CD4-positive, alpha-beta T cell (primary cell): ENCODE measurements at places on chromosomes 16 and 17.
A peak's percentile ranks its signal among the peaks of the same experiment; 100 is the strongest.

GRCh38 chr16:2429771-2430663 lies 770 bp downstream of the CCNF start:
- no peak for DNase-seq

DNA sequence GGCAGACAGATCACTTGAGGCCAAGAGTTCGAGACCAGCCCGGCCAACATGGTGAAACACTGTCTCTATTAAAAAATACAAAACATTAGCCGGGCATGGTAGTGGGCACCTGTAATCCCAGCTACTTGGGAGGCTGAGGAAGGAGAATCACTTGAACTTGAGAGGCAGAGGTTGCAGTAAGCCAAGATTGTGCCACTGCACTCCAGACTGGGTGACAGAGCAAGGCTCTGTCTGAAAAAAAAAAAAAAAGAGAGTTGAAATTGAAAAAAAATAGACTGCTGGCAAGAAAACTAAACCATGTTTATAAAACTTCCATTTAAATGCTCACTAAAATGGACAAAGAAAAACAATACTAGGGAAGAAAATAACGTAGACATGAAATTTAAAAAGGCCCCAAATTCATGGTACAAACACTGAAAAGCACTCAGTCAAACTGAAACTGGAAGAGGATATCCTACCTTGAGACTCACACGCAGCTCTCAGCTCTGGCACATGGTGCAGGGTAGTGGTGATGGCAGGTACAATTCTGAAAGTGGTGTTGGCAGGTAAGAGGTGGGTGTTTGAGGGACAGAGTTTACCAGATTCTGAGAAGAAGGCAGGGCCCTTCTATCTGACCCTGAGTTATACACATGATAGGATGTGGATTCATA lies 19.3 kb downstream of the CNTROB start:
- no peak for DNase-seq

DNA sequence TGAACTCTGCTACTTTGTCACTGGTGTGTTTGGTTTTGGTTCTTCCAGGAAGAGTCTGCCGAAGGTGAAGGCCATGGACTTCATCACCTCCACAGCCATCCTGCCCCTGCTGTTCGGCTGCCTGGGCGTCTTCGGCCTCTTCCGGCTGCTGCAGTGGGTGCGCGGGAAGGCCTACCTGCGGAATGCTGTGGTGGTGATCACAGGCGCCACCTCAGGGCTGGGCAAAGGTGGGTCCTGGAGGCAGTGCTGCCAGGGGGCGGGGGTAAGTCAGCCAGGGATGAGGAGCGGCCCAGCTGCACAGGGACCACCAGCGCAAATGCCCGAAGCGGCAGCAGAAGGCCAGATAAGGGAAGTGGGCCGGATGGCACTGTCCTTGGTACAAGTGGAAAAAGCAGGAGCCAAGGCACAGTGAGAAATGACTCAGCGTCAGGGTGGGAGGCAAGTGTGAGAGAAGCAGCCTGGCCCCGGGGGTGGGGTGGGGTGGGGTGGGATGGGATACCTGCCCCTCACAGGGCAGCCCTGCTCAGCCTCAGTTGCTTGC lies 41.9 kb downstream of the TMEM11 start:
- no peak for DNase-seq

- DNase-seq: peak; percentile 83
These were observed 1.2 kb upstream of the FGF11 start for GRCh38 chr17:7437950-7438614.

GRCh38 chr16:3690980-3691720 lies 26.2 kb downstream of the TRAP1 start:
- DNase-seq: no peak

GRCh38 chr17:57235124-57235523 lies 21.2 kb upstream of the MSI2 start:
- no peak for DNase-seq

DNA sequence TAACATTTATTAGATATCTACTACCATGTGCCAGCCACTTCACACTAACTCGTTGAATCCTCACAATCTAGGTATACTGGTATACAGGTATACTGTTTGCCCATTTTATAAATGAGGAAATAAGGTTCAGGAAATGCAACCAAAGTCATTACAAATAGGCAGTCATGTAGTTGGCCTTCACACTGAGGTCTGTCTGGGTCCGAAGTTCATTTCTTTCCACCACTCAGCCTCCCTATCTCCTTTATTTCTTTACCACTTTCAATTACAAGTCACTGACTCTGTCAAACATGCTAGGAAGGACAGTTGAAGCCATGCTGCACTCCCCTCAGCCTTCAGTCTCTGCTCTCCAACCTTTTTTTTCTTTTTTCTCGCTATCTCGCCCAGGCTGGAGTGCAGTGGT lies 20.7 kb upstream of the SIAH1 start:
- DNase-seq: no peak

GRCh38 chr16:79165079-79165478 lies 435.5 kb downstream of the MAF start:
- DNase-seq: no peak

DNA sequence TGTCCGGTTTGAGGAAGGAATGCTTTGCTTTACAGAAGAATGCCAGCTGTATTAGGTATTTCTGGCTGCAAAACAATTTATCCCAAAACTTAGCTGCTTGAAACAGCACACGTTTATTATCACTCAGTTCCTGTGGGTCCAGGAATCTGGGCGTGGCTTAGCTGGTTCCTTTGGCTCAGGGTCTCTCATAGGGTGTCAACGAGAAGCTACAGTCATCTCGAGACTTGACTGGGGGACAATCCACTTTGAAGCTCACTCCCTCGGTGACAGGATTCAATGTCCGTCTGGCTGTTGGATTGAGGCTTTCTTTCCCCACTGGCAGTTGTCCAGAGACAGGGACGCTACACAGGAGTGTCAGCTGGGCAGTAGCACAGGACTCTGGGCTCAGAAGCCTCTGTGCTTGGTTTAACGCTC lies 9.6 kb upstream of the RHBDF2 start:
- no peak for DNase-seq

DNA sequence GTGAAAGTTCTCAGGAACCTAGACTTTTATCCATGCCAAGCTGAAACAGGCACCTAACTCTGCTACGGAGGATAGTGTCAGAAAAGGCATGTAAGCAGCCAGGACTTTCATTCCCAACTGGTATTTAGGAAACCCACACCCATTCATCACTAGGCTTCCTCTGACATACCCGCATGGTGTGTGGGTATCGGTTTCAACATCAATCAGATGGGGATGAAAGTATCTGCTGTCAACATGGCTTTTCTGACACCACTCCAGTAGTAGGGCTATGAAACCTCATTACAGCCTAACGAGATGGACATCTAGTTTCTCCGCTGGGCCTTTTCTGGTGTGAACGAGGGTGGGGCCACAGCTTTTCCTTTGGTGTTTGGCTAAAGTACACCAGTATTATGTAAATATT lies 1178.3 kb downstream of the CDH11 start:
- DNase-seq: no peak

GRCh38 chr16:57892041-57892440 lies 78.9 kb downstream of the CNGB1 start:
- DNase-seq: no peak

- no peak for DNase-seq
These were observed 6.4 kb upstream of the GGT6 start for GRCh38 chr17:4566785-4567184.

DNA sequence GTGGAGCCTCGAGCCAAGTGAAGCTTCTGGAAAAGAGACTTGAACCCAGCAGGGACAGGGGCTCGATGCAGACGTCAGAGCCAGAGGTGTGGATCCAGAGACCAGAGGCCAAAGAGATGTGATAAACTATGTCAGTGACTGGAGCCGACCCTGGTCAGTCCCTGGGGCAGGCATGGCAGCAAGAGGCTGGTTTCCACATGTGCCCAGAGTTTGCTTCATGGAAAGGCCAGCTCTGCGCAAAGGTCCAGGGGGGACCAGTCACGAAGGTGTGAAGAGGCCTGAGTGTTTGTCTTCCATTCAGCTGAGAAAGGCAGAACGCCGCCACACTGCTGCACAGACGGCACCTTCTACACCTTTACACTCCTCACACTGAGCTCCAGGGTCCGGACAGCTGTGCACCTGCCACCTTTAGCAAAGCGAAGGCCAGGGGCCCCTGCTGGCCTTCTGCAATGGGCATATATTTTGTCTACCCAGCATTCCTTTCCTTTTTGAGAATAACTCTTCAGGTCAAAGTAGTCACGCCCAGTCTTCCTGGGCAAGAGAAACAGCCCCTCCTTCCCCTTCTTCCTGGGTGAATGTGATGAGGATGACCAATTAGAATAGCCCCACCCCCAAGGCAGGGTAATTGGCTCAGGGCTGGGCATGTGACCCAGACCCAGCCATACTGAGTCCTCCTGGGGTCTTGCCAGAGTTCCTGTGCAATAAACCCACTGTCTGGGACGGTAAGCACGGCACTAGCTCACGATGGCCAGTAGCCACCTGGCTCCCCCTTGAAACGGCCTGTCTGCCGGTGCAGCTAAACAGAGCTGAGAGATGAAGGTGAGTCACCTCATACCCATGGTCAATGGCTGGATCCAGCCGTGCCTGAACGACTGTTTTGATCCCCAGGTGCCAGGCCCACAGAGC lies 2.3 kb upstream of the RPH3AL start:
- no peak for DNase-seq

DNA sequence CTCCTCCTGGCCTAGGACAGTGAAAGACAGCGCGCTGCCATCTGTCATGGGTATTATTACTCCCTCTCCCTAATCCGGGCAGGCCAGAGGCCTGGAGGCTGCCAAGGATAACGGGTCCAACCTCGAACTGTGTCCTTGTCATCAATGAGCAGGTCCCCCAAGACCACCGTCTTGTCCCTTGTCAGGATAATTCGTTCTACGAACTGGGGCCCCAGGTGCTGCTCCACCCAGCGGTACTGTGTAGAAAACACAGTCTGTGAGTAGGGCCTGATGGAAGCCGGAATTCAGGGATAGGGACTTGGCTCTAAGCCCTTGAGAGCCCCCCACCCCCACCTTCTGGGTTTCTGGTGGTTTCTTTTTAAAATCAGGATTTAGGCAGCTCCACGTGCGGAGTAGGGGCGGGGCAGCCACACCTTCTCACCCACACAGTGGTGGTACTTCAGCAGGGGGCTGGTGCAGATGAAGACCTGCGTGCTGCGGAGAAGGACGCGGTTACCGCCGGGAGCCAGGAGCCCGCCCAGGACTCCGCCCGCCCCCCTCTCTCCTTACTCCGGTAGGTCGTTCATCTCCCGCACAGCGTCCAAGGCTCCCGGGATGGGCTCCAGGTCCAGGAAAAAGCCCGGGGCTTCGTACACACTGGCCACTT lies 787 bp downstream of the NT5C start:
- DNase-seq: no peak

DNA sequence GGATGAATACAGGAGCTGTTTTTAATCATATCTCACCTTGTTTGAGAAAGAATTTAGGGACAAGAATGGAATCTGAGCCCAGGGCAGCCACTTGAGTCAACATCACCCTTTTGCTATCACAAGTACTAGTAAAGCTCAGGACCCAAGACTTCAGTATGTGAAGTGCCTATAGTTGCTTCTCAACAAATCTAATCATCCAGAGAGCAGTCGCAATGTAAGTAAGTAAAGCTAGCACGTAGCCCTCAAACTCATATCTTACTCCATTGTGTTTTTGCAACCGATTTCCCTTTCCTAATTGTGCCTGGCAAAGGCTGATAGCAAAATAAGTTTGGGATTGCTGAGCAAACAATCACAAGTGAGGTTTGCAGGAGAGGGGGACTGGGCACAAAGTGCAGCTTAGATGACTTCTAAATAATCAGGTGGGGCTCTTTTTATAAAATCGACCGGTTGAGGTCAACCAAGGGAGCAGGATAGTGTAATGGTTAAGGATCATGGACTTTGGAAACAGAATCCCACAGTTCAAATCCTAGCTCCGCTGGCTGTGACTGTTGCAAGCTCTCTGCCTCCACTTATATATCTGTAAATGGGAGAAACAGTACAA lies 13.0 kb downstream of the TOB1 start:
- DNase-seq: no peak

- DNase-seq: peak; percentile 60
These were observed 14.4 kb upstream of the ALDH3A1 start for GRCh38 chr17:19762515-19762961.

- DNase-seq: no peak
These were observed at the start of gene MC1R for GRCh38 chr16:89918453-89919347. Gene MC1R, plus strand, starts transcription at chr16:89918862. Its CDS starts 397 bp downstream, at chr16:89919259.

DNA sequence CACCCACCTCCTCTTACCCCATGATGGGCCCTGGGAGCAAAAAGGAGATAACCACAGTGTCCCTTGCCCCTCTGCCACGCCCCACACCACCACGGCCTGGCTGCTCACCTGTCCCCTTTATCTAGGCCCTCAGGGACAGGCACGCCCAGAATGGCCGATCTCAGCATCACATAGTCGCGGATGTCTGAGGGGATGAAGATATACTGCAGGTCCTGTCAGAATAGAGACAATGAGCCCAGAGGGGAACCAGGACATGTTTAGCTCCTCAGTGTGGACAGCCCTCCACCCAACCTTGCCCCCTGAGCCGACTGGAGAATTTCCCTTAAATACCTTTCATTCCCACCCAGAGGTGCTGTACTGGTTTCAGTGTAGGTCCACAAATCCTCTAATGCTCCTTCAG lies 15.2 kb downstream of the ST6GALNAC2 start:
- DNase-seq: no peak

DNA sequence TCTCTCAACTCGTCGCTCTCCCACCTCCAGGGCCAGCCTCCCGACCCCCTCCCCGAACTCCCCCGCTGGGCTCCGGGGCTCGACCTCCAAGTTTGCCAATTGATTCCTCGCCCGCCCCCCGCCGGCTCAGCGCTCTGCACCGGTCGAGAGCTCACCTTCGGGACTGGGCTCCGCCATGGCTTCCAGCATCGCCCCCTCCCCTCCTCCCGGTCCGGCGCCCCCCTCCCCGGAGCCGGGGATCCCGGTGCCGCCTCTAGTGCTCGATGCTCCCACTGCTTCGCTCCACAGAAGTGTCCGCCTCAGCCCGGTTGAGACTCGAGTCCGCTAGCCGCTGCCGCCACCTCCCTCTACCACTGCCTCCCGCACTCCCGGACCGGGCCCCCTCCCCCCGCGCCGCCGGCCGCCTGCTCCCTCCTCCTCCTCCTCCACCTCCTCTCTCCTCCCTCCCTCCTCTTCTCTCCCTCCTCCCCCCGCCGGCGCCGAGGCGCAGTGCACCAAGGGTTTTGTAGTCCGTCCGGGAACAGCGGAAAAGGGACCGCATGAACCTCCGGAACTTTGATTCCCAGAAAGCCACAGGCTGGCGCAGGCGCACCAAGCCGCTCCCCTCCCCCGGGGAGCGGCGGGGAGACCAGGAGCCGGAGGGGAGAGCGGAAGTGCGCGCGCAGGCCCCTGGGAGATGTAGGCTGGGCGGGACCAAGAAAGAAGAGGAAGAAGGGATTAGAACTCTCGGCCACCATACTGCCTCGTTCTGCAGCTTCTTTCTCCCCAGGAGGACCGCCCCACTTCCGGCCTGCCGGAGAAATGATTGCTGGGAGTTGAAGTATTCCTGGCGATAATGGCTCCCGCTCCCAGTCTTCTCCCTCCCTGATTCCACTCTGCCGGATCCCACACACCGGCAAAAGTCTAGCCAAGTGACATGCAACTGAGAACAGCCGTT lies at the start of gene PHF23:
PHF23 (minus strand) TSS at position 367 of the 937 bp plus-strand sequence; CDS start at position 189, 178 bp downstream.
- peak; percentile 95 for DNase-seq

DNA sequence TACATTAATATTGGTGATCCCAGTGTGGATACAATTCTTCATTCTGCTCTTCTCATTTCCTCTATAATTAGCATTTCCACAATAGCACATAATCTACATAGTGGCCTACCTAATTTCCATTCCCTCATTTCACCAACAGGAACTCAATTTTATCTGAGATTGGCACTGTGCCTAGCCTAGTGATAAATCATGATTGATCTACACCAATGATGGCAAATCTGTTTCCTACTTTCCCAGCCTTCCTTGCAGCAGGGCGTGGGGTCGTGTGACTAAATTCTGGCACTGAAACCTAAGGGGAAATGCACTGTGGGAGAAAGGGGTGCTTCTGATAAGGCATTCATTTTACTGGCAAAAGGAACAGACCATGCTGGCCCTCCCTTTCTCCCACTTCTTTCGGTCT lies 66.6 kb upstream of the TOM1L1 start:
- DNase-seq: no peak
